ENCODE measurements at places on chromosomes 3 and 15. TPM values are rescaled to one million over a fixed set of nuclear protein-coding genes. Genes with fewer than 3 reads are reported as not detected.
A peak's percentile ranks its signal among the peaks of the same experiment; 100 is the strongest.

DNA sequence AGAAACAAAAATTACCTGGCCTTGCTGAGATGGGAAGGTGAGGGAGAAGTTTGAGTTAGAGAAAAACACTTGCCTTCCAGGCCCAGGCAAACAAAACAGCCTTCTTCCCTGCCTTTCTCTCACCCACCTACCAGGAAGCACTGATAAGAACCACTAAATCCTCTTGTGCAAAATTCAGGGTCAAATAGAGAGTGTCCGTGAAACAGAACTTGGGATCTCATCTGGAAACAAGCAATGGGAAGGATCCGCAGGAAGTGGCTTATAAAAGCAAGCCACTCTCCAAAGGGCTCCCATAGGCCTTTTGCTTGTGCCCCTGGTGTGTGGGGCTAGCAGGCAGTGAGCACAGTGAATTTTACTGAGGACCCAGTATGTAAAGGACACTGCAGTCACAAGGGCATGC is 11.0 kb downstream of the ADAMTS9 start:
- DNase-seq = no peak

- peak; percentile 50 for DNase-seq
Observed at GRCh38 chr3:66195347-66195783, 25.4 kb upstream of the SLC25A26 start.

- no peak for DNase-seq
Observed at GRCh38 chr15:98938105-98938417, 69.5 kb downstream of the PGPEP1L start.

DNA sequence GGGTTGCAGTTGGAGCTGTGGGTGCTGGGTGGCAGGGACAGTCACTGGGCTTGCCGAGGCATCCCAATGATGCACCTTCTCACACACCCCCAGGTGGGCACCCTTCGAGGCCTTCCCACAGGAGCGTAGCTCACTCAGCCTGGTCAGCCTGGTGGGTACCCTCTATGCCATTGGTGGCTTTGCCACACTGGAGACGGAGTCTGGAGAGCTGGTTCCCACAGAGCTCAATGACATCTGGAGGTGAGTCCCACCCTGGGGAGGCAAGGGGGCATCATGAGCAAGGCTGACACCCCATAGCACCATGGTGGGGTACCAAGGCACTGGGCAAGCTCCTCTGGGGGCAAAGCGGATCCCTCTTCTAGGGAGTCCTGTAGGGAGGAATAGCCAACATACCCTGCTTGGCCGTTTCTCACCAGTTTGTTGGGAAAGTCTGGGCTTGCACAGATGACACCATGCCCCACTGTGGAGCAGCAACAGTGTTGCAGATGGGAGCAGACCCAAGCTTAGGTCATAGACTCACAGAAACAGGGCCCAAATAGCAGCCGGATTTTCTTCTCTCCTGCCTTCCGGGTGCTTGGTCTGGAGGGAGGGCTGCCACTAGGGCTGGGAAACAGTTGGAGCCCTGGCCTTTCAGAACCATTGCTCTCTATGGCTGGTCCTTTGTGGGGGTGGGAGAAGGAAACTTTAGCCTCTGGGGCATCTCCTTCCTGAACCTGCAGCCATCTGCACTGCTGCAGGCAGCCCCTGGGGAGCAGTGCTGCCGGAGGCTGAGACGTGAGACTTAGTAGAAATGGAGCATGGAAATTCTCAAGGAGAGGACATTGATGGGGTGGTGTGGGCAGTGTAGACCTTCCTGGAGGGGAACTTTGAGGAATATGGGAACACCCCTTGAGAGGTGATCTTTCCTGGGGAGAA is 5.7 kb downstream of the KLHL40 start:
- DNase-seq = no peak

Gene SRP14
- 461 TPM for total RNA-seq

Gene FSIP1
- 2.1 TPM for total RNA-seq

All from RPMI7951 (cell line).